ENCODE measurements at places on chromosomes 5 and 9.

GRCh38 chr9:24459953-24460352 lies 85.7 kb downstream of the IZUMO3 start:
- no peak for DNase-seq

GRCh38 chr9:78026947-78027346 lies 4.7 kb downstream of the GNAQ start:
- DNase-seq, result no peak

DNA sequence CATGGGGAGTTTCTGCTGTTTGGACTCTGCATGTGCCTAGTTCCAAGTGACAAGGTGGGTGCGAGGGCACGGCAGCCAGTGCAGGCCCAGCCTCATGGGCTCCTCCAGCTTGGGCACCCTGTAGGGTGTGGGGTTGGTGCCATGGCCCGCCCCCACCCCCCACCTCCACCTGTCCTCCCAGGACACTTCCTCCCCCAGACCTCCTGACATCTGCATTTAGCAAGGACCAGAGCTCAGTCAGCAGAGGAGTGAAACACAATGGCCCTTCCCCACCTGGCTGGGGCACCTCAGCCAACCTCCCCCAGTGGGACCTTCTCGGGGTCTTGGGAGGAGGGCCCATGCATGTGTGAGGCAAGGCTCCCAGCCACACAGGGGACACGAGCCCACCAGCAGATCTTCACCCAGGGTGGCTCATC lies 1.9 kb upstream of the NKD2 start:
- DNase-seq, result no peak

DNA sequence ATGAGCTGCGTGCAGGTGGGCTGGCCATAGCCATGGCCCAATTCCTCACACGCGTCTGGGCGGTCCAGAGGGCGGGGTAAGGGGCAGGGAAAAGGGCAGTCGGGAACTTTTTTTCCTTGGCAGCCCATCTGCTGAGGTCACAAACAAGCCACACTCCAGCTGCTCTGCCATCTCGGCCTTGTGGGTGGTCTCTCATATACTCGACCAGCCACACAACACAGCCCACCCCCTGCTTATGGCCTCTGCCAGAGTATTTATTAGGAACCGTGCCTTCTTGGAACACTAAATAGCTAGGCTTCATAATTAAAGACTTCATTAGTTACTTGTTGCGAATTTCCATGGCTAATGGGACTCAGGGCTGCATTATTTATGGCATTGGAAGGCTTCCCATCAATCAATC lies 98.5 kb upstream of the LHFPL2 start:
- DNase-seq, result no peak

DNA sequence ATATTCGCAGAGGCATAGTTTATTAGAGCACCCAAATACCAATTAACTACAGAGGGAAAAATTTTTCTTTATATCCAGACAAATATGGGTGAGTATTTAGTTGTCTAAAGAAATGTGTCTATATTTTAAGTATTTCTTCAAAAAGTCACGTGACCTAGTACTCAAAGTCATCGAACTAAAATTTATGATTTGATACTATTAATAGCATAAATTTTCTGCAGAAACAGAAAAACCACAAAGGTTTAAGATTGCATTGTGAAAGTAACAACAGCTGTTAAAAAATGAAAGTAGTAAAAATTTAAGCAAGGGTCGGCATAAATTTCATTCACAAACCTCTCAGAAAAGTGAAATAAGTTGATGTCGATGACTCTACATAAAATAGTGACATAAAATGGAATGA lies 323.9 kb upstream of the RORB start:
- no peak for DNase-seq

GRCh38 chr9:100813871-100814270 lies 214.7 kb upstream of the PLPPR1 start:
- no peak for DNase-seq

DNA sequence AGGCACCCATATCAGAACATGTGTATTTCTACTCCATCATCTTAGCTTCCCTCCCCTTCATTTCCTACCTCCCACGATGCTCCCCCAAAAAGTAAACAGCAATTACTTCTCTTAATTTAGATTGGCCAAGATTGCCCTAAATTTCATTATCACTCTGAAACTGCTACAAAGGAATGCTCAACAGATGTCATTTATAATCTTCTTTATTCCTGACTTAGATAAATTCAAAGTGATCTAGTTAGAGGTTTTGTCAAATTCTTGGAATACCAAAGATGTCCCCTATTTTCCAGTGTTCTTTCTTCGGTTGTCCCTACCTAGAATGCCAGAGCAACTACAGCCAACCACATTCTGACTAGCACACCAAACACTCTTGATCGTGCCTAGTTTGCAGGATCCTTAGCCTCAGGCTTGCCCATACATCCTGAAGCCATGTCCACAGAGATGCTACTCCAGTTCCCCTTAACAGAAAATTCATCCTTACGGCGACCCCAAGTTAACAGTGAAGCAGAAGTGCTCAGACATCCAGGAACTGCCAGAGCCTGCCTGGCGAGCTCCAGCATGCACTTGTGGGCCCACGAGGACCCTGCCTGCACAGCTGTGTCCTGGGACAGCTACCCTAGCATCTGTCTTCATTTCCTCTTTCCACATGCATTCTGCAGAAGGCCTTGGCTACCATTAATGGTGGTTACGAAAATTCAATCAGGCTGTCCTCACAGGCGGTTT lies 31.6 kb downstream of the DAP start:
- peak; percentile 74 for DNase-seq

DNA sequence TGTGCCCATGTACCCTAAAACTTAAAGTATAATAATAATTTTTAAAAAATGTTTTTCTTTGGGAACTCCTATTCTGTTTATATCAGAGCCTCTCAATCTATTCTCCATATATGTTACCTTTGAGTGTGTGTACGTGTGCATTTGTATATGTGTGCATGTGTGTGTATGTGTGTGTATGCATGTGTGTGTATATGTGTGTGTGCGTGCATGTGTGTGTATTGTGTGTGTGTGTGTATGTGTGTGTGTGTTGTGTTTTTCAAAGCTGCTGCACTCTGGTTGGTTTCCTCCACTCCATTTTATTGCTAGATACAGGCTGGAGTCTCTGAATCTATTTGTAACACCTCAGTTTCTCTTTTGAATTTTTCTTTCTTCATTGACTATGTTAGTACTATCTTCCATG lies 20.0 kb downstream of the SURF6 start:
- no peak for DNase-seq

- no peak for DNase-seq
Measured at GRCh38 chr9:15856591-15856990, 303.7 kb downstream of the CCDC171 start.

- DNase-seq, result no peak
Measured at GRCh38 chr5:180636016-180636402, 13.4 kb downstream of the FLT4 start.

DNA sequence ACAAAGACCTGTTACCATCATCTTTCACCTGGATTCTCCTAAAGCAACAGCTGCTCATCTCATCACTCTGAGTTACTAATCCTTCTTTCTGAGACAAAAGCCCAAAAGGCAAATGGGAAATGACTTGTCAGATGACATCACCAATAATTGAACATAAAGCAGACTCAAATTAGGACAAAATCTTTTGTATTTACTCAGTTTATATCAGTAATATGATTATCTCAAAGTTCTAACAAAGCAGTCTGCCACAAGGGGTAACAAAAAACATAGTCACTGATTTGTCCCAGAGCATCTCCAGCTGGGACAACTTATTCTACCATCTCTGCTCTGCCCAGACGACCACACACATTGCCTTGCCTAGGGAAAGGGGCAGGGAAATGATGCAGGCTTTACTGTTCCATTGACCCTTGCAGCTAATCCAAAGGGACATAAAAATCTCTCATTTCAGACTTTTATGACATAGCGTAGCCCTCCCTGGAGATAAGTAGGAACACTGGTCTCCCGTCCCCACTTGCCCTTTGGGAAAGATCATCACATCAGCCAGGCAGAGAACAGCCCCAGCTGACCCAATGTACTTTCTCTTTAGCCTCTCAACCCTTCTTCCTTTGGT lies 249.5 kb upstream of the PTGER4 start:
- no peak for DNase-seq

GRCh38 chr9:92860867-92861266 lies 17.0 kb downstream of the ZNF484 start:
- DNase-seq, result no peak

DNA sequence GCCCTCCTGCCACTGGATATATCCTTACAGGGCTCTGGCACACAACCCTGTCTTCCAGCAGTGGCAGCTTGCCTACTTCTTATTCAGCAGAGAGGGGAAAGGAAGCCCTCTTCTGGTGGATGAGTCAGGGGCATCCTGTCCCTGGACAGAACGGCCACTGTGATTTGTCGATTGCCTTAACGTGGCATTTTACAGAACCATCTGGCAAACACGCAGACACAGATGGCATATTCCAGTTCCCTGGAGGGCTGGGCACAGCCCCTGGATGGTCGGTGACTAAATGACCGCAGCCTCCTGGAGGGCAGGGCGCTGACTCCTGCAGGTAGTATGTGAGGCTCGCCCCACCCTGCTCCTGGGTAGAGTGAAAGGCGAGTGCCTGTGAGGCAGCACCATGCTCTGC lies 62.1 kb downstream of the DCP2 start:
- DNase-seq, result no peak

DNA sequence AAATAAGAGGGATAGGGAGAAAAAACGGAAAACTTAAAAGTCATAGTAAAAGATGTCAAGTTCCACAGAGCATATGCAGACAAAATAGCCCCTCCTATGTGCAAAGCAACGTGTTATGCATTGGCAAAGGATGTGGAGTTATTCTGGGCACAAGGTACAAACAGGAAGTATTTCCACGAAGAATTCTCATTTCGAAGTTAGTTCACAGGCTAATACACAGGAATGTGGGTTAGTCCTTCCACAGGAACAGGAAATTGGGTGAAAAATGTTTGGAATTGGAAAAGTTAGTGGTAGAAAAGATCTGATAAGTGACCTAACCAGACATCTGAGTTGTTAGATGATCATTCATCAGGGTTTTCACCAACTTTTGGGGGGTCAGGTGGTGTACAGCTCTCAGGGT lies 326.6 kb downstream of the EBF1 start:
- no peak for DNase-seq

GRCh38 chr9:91750343-91750742 lies 199.7 kb downstream of the ROR2 start:
- DNase-seq, result no peak

- DNase-seq, result no peak
Measured at GRCh38 chr9:123377211-123377971, 21.4 kb downstream of the CRB2 start.

DNA sequence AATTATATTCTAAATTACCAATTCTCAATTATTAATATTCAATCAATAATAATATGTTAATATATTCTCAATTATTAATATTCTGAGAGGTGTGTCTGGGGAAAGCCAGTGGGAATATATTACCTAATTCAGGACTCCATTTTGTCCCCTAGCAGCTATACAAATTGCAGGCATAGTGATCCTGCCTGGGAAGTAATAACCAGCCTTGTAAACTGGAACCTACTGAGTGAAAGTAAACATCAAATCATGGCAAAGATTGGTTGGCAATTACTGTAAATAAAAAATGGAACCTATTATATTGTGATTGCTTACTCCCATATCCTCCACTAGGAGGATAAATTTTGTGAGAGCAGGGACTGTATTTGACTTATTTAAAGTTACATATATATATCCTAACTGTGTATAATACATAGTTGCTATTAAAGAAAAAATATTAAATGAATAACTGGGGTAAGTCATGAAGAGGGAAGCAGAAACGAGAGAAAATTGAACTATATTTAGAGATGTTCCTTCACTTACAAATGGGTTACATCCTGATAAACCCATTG lies 150.5 kb upstream of the ELL2 start:
- DNase-seq, result peak; percentile 6

- DNase-seq, result peak; percentile 38
Measured at GRCh38 chr5:139295346-139296057, 2.0 kb downstream of the MATR3 start.

All from hematopoietic multipotent progenitor cell treated with erythropoietin and hydrocortisone succinate and interleukin-3 and kit ligand, for 4 days (in vitro differentiated cells).